Mesothelial cell of epicardium (in vitro differentiated cells): ENCODE measurements at places on chromosomes 7 and 10. TPM values are rescaled to one million over a fixed set of nuclear protein-coding genes. Genes with fewer than 3 reads are reported as not detected.

The EPHB6 gene
- 28.0 to 30.9 TPM (median 28.9 TPM) in 3 replicates for total RNA-seq

The SH2B2 gene
- total RNA-seq, result 7.9 to 8.2 TPM (median 8.2 TPM) in 3 replicates

The C10orf53 gene
- total RNA-seq, result not detected in 3 replicates

The SLC39A12 gene
- not detected in 3 replicates for total RNA-seq

The PDZD7 gene
- total RNA-seq, result 1.2 to 1.8 TPM (median 1.8 TPM) in 3 replicates

The AOAH gene
- total RNA-seq, result 0.40 to 0.89 TPM (median 0.45 TPM) in 3 replicates

The NPFFR1 gene
- total RNA-seq, result 0.11 to 0.14 TPM (median 0.13 TPM) in 3 replicates

The ANKRD1 gene
- total RNA-seq, result 5.1 to 5.2 TPM (median 5.2 TPM) in 3 replicates

The ZNF853 gene
- total RNA-seq, result 22.7 to 23.5 TPM (median 22.9 TPM) in 3 replicates

The NUTM2D gene
- 10.1 to 11.2 TPM (median 11.0 TPM) in 3 replicates for total RNA-seq

The SUN3 gene
- not detected in 3 replicates for total RNA-seq

The OR2A7 gene
- total RNA-seq, result 10.8 to 11.3 TPM (median 11.1 TPM) in 3 replicates

The KLF14 gene
- 0.87 to 1.0 TPM (median 1.0 TPM) in 3 replicates for total RNA-seq

The LUC7L2 gene
- total RNA-seq, result 137 to 145 TPM (median 142 TPM) in 3 replicates

The MEPCE gene
- 34.7 to 38.5 TPM (median 38.4 TPM) in 3 replicates for total RNA-seq

The CYP2W1 gene
- 5.6 to 6.2 TPM (median 5.8 TPM) in 3 replicates for total RNA-seq

The MKRN1 gene
- total RNA-seq, result 105 to 112 TPM (median 110 TPM) in 3 replicates

The SPDYE16 gene
- total RNA-seq, result 0.18 to 0.44 TPM (median 0.34 TPM) in 3 replicates

The RET gene
- total RNA-seq, result 0.88 to 2.2 TPM (median 2.1 TPM) in 3 replicates

The TCTN3 gene
- 44.4 to 49.7 TPM (median 45.7 TPM) in 3 replicates for total RNA-seq

The OR2A1 gene
- 0.24 to 0.27 TPM (median 0.27 TPM) in 3 replicates for total RNA-seq

The CHRM2 gene
- total RNA-seq, result 40.9 to 47.7 TPM (median 41.6 TPM) in 3 replicates

The CYP2C19 gene
- total RNA-seq, result not detected in 3 replicates

The MNX1 gene
- total RNA-seq, result not detected in 3 replicates

The CCDC7 gene
- total RNA-seq, result 11.1 to 12.7 TPM (median 12.6 TPM) in 3 replicates

The CLDN4 gene
- total RNA-seq, result 158 to 175 TPM (median 165 TPM) in 3 replicates

The EMX2 gene
- total RNA-seq, result 2.0 to 3.0 TPM (median 2.8 TPM) in 3 replicates

The FEZF1 gene
- total RNA-seq, result not detected in 3 replicates

The TUBAL3 gene
- total RNA-seq, result 0.11 to 0.22 TPM in 2 of 3 replicates, not detected in the other

The IDI2 gene
- not detected in 3 replicates for total RNA-seq

The HDAC9 gene
- total RNA-seq, result 32.2 to 37.4 TPM (median 35.9 TPM) in 3 replicates

The ZC3HAV1 gene
- 23.7 to 24.1 TPM (median 23.7 TPM) in 3 replicates for total RNA-seq

The KCP gene
- total RNA-seq, result 19.8 to 23.7 TPM (median 22.5 TPM) in 3 replicates

The NPTX2 gene
- total RNA-seq, result 0.70 to 1.4 TPM (median 1.1 TPM) in 3 replicates

The UPK3BL1 gene
- 18.3 to 26.8 TPM (median 26.6 TPM) in 3 replicates for total RNA-seq

The IFIT1B gene
- total RNA-seq, result not detected in 3 replicates

The CALCR gene
- not detected in 3 replicates for total RNA-seq

The MOGAT3 gene
- not detected in 3 replicates for total RNA-seq

The ZNF485 gene
- total RNA-seq, result 6.1 to 7.3 TPM (median 6.7 TPM) in 3 replicates
